AG04449 (cell line): ENCODE measurements at places on chromosomes 3 and 15.

DNA sequence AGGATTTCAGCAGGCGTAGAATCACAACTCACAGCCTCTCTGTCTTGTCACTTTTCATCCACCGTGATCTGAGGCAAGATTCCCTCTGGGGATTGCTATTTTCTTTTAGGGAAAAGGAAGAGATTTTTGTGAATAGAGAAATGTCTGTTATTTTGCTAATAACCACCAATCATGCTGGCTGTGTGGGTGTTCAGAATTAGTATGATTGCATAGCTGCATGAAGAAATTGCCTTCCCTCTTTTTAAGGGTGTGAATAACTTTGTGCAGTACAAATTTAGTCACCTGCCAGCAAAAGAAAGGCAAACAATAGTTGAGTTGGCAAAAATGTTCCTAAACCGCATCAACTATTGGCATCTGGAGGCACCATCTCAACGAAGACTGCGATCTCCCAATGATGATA, 60.8 kb downstream of the KAT2B start:
- no peak for DNase-seq

GRCh38 chr3:40120806-40121205, 188.7 kb upstream of the EIF1B start:
- no peak for DNase-seq

GRCh38 chr15:79773128-79773527, 123.7 kb downstream of the MTHFS start:
- no peak for DNase-seq

- DNase-seq, result no peak
Observed at GRCh38 chr3:106034313-106034712, 165.5 kb upstream of the CBLB start.

DNA sequence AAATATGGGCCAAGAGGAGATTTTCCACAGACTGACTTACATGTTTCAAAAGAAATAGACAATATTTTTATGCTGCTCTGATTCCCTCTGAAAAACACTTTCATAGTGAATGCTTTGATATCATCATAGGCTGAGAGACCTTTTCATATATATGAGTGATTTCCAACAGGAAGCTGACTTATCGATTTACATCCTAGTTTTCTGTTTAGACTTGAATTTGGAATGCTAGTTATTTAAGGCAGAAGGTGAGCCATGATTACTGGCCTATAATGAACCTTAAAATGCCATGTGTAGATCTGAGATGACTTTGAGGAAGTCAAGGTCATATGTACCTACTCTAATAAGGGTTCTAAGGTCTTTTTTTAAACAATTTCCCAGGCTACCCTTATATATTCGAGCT, 1126.1 kb downstream of the ROBO1 start:
- DNase-seq, result no peak
